Nucleus accumbens (tissue), 56 donors: ENCODE measurements at places on chromosomes 4 and X.

- no peak for DNase-seq
Measured at GRCh38 chrX:140504371-140505324, at the start of gene SOX3. TSS of gene SOX3 (minus strand) at chrX:140505069. CDS start at chrX:140505060, 9 bp downstream.

DNA sequence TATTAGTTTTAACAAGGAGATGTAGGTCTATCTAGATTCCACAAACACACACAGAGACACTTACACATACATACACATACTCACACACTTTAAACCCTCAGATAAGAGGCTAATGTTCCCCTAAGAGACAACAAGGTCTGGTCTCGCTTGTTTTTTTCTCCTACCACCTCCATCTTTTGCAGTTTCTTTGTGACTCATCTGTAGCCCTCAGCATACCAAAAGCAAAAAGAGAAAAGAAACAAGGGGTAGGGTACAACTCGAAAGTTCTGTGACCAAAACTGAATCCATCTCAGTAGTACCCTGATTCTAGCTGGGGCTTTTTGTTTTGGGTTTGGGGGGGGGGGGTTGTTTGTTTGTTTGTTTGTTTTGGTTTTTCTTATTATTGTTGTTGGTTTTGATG, 12.2 kb upstream of the EXOSC9 start:
- DNase-seq = no peak

DNA sequence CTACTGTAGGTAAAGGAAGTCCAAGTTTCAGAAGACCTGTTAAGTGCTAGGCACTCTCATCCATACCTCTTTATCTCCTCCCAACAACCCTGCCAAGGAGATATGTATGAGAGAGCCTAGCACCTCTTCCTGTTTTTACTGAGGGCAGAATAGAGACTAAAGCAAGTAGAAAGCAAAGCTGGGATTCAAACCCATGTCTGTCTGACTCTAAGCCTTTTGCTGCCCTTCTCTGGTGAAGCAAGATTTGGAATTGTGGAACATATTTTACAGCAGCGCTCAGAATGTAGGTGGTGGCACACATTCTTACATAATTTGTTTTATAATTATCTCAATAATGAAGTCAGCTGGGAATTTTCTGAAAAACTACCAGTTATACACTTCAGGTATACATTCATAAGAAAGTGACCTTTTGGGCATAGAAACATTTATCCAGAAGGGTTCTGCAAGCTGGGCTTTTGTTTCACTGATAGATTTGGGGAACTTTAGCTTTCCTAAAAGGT, 41.7 kb downstream of the SEPTIN11 start:
- DNase-seq = no peak

DNA sequence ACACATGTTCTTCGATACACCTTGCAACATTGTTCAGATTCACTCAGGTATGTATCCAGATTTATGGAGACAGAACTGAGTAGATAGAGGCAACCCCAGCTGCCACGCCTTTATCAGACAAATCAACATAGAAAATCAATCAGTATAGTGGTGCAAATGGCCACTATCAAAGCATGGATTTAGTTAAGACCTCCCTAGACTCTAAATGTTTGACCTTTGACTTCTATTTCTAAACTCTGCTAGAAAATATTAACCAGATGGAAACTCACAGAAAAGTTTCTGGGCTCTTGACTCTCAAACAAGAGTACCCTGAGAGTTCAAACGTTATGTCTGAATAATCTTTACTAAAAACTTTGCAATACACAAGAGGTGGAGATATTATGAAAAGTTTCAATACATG, 411.5 kb downstream of the IQCM start:
- DNase-seq = no peak

GRCh38 chr4:46931981-46932380, 22.9 kb upstream of the COX7B2 start:
- no peak for DNase-seq

DNA sequence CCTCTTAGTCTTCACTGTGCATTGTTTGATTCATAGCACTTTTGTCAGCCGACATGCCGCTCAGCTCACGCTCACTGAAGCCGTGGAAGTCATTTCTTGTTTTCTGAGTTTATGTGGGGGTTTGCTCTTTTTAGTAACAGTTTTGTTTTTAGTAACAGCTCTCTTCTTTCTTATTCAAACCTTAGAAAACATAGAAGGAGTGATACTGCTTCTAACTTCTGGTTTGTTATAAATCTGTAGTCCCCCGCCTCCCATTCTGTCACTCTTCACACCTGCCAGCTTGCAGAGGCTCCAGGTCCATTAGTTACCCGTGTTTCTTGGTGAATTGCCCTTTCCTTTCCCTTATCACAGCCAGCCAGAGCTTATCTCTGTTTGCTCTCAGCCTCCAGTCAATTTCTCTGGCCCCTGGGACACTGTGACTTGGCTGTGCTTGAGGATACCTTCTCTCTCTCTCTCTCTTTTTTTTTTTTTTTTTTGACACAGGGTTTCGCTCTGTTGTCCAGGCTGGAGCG, 50.5 kb downstream of the GRK4 start:
- DNase-seq = no peak

DNA sequence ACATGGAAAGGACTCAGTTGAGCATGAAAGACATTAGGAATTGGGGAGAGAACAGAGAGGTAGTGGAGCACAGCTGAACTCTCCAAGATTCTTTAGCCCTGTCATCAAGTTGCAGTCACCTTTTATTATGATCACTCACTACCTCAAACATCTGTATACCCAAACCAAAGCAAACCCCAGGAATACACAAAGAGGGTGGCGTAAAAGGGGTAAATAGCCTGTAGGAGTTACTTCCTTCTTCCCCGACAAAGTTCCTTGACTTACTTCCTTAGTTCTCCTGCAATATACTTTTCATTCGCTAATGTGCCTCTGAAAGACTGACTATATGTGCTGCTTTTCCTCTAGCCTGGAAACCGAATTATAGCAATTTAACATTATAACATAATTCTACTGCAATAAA, 159.9 kb downstream of the SPRY1 start:
- no peak for DNase-seq

DNA sequence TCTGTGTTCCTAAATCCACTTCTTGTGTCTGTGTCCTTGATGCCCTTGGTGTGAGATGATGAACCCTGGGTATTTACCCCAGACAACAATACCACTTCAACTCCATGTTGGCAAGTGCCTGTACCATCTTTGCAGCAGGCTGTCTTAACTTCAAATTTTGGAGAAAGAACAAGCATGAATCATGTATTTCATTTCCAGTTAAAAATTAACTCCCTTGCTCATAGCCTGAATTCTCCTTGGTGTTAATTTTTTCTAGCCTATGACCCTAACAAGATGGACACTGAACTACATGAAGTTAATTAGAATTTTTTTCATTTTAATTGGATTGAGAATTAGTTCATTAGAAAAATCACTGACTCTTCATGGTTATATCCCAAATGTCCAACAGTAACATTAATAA, 267.8 kb upstream of the INTU start:
- no peak for DNase-seq

DNA sequence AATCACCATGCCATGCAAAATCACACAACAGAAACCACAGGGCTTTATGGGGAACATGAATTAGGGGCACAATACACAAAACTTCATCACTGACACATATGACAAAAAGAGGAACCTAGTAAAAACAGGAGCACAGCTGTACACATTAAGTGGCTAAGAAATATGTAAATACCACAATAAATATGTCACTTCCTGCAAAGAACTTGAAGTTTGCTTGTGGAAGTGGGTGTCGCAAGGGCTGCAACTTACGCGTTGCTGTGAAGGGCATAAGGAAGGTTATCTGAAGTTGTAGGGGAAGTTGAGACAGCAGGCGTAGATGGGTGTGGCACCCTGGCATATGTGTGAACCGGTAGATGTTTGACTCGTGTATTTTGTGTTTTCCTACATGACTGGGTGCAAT, 42.4 kb downstream of the CLCN4 start:
- no peak for DNase-seq
